ENCODE measurements at places on chromosomes 7 and 10.

GRCh38 chr7:69670701-69671100 lies 72.4 kb downstream of the AUTS2 start:
- no peak for DNase-seq

DNA sequence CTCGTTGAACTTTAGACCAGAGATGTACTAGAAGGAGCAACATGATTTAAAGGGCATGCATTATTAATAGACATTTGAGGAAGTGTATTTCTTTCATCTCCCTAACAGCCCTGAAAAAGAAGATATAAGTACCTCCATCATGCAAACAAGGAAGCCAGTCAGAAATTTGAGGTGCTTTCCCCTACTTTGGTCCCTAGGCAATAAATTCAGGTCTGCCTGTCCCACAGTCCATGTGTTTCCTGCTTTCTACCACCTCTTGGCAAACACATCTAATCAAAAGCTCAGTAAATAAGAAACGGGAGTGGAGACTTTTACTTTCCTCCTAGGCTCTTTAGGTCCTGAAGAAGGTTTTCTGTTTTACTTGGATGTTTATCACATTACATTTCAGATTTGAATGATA lies 5.2 kb upstream of the SEMA3C start:
- no peak for DNase-seq

DNA sequence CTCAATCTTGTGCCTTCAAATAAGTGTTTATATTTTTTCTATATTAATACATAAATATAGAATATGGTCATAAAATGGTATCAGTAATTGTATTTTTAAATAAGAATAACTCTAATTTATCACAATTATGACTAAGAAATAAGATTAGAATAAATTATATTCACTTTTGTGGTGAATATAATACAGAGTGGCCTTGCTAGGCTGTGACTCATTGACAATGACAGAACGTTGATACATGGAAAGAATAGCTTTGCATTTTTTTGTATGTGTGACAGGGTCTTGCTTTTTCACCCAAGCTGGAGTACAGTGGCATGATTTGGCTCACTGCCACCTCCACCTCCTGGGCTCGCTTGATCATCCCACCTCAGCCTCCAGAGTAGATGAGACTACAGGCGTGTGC lies 47.8 kb upstream of the PCLO start:
- no peak for DNase-seq

GRCh38 chr10:60942134-60942787 lies 1.7 kb downstream of the RHOBTB1 start:
- DNase-seq: no peak

DNA sequence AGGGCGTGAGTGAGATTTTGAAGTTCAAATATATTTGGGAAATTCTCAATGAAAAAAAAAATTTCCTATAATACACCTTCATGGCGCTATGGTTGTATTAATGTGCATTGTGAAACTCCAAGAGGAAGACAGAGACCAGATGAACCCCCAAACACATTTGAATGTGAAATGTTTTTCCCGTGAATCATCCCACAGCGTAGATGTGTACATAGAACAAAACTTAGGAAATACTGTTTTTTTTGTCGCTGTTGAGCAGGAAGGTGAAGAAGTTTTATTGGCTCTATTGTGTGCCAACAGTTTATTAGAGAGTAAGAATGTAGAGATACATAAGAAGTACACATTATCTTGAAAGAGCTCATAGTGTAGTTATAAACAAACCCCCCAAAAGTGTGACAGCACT lies 134.0 kb downstream of the KCND2 start:
- DNase-seq: no peak

GRCh38 chr7:6482307-6482706 lies 34.6 kb upstream of the DAGLB start:
- DNase-seq: no peak

GRCh38 chr10:85080934-85081333 lies 752.5 kb downstream of the CCSER2 start:
- no peak for DNase-seq

GRCh38 chr7:92793656-92794205 lies 42.6 kb downstream of the CDK6 start:
- no peak for DNase-seq

DNA sequence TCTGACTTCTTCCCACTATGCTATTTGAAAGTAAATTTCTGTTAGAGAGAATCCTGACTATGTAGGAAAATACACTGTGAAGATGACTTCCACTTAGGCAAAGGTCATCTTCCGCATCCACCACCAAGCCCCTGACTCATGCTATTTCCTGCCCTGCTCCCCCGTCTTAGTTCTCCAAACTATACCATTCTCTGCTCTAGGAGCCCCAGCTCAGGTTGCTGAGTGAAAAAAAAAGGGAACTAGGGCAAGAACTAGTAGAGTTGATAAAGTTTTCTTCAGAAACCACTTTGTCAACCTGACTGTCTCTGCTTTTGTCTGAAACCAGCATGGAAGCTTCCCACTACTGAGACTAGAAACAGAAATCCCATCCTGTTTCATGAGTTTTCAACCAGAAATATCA lies 96.9 kb downstream of the EVX1 start:
- no peak for DNase-seq

DNA sequence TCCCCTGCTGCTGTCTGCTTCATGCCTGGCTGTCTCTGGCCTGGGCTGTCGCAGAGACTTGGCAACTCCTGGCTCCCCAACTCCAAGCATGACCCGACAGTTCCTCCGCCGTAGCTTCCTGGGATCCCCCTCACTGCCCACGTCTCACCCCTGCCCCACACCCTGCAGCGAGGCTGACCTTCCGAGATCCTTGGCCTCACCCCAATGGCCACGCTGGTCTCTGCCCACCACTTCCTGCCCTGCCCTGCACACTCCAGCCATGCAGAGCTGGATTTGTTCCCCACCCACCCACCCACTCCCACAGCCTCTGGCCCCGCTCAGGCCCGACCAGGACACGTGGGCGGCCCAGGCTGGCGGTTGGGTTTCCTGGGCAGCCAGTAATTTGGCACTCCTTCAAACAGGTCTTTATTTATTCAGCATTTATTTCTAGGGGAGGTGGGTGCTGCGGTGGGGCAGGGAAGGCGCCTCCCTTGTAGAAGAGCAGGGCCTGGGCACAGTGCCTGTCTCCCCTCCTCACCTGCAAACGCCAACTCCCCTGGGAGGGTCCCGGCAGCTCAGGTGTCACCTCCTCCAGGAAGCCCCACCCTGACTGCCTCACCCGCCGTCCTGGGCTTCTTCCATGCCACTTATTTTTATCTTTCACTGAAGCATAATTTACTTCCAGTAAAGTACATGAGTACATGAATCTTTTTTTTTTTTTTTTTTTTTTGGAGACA lies 25.5 kb downstream of the GTF2IRD1 start:
- no peak for DNase-seq

DNA sequence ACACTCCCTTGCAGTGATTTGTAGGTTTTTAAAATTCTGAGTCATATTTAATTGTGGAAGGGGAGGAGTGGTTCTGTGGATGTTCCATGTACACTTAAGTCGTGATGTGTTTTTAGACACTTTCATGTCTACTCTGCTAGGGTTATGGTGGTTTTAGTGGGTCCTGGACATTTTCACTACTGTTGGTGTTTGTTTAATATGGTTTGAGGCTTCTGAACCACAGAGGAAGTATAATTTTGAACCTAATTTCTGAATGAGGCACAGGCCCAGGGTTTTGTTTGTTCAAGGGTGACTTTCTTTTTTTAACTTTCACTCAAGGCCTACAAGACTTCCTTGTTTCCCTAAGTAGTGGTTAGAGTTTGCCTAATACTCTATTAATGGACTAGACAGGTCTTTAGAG lies 13.3 kb downstream of the SLC26A5 start:
- DNase-seq: no peak

DNA sequence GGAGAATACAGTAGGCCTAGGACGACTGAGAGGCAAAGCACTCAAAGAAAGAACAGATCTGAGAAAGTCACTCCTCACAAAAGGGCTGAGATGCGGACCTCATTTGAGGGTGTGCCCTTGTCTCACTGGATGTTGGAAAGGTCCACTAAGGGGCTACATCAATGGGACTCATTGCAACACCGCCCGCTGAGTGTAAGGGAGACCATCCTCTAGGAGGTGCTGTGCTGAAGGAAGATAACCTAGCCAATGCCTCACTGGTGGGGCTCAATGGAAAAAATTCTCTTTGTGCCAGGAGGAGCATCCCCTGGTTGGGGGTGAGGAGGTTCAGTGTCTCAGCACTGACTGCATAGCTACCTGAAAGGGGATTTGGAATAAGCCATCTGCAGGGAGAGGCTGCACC lies 758.7 kb upstream of the CELF2 start:
- no peak for DNase-seq

GRCh38 chr10:131233611-131234258 lies 77.8 kb downstream of the TCERG1L start:
- no peak for DNase-seq

DNA sequence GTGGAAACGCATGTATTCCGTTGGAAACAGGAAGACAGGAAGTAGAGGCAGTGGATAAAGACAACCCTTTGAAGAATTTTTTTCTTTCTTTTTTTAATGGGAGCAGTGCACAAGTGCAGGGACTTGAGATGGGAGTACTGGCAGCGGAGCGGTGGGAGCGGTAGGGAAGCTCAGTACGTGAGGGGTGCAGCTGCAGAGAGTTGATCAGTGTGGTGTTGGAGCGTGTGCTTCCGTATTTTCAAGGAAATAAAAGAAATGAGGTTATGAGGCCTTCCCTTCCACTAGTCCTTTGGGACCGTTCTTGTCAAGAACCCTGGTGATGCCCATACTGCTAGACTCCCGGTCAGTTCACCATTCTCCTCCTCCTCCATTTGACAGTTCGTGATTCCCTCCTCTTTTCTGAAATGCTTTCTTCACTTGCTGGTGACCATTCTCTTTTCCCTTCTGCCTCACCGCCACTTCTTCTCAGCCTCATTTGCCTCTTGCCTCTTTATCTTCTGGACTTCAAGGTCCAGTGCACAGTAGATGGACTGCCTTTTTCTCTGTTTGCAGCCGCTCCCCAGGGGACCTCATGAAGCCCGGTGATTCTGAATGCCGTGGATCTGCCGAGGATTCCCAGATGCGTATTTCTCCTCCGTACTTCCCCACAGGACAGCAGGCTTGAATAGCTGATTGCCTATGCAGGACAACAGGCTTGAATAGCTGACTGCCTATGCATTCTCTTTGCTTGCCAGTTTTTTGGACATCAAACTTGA lies 39.1 kb upstream of the TMEM236 start:
- no peak for DNase-seq

- DNase-seq: no peak
Measured at GRCh38 chr7:18317941-18318340, 177.6 kb upstream of the HDAC9 start.

DNA sequence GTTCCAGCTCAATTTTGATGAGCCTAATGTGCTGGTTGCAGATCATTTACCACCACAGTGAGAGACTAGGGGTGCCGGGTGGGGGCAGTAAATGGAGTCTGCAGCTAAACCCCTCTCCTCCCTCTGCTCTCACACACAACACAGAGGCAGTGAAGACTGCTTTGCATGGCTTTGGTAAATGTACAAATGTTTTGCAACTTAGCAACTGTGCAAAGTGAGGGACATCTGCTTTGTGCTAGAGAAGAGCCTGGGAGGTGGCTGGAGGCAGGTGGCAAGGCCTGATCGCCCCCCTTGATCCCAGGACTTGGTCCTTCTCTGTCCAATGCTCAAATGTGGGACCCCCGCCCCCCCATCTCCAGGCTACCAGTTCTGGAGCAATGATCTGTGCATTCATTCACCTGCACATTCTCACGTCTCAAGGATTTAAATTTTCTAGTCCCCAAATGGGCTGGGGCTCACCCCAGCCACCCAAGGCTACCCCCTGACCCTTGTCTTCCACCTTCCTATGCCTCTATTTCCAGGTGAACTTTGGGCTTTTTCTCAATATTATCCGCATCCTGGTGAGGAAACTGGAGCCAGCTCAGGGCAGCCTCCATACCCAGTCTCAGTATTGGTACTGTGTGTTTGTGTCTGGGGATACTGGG lies 11.6 kb downstream of the GHRHR start:
- DNase-seq: no peak

GRCh38 chr10:1425879-1426278 lies 311.4 kb downstream of the ADARB2 start:
- DNase-seq: no peak

- DNase-seq: no peak
Measured at GRCh38 chr10:127154831-127155620, 41.4 kb downstream of the INSYN2A start.

DNA sequence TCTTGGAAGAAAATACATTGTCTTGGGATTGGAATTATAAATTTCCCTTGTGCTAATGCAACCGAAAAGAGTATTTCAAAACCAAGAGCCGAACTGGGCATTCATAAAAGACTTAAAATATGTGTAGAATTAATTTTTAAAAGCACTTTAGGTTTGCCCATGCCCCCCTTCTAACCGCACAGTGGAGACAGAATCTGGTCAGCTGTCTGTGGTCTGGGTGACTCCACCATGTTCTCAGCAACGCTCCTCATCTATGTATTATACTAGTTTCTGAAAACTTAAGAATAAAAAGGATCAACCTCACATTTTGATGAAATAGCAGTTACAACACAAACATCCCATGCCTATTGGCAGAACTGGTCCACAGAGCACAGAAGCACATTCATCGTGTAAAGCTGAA lies 192.6 kb upstream of the C7orf33 start:
- DNase-seq: no peak

DNA sequence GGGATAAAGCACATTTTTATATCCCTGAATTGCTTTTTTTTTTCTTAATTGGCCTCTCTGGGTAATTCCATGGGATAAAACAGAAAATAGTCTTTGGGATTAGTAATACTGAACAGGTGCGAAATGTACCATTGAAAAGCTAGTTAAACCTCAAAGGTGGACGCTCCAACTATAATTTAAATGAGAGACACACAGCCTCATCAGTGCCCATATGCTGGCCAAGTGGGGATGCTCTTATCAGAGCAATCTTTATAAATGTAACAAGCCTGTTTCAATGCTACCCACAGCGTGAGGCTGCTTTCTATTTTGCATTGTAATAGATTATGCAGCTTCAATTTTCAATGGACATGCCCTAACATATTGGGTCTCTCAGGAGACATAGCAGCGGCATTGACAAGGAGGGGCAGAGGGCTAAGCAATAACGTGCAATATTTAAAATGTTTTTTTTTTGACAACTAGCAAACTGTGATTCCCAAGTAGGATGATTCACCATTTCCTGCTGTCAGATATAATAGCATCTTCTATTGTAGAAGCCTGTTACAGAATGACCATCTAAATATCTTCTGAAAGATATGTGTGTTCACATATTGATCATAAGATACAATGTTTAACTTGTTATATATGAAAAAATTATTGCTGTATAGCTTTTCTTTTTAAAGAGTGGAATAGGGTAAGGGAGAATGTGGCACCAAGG lies 91.3 kb upstream of the BET1 start:
- no peak for DNase-seq

- no peak for DNase-seq
Measured at GRCh38 chr7:138981332-138982203, at the start of gene KIAA1549. TSS of gene KIAA1549 (minus strand) at chr7:138981389. CDS start at chr7:138981269, 120 bp downstream.
